ENCODE measurements at places on chromosomes 1 and 21.
A peak's percentile ranks its signal among the peaks of the same experiment; 100 is the strongest.

- peak; percentile 24 for DNase-seq
These were observed 22.8 kb downstream of the LHX4 start for GRCh38 chr1:180252638-180253536.

DNA sequence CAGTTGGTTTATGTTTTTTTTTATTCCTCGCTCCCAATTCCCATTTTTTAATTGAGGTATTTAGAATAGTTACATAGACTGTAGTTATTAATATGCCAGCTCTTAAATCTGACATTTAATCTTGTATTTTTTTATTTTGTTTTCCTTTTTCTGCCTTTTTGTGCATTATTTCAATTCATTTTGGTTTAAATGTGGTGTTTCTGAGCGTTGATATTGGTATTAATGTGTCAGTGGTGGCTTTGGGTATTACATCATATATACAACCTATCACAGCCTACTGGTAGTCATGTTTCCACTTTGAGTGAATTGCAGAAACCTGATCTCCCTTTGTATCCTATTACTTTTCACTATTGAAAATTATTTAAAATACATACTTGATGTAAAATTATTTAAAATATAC, 1027.3 kb downstream of the KCNT2 start:
- no peak for DNase-seq

DNA sequence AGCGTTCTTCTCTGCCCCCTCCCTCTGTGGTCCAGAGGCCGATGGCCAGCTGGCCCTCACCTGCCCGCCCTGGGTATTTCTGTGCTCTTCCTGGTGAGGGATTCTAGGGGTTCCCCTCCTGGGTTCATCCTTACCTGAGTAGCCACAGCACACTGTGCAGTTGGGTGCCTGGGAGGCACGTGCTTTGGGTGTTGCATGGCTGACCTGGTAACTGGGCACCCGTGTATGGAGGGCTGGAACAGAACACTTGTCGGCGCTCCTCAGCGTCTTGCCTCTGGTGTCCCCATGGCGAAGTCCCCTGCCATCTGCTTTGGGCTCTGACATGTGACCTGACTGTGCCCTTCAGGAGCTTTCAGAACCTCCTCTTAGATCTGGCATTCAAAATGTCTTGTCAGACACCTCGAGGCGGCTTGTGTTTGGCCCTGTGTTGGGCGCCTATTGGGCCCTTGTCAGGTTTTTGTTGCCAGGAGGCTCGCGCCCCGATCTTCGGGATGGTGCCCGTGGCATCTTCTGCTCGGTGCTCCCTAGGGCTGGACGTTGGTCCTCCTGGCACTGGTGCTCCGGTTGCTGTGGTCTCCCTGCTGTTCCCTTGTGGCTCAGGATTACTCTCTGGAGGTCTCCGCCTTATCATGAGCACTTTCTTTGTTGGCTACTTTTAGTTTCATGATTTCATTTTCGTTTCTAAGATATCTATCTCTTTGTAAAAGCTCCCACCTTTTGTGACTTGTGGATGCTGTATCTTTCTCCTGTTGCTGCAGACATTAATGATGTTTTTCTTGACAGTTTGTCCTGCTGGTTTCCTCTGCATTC, 28.5 kb downstream of the SKI start:
- DNase-seq: no peak

DNA sequence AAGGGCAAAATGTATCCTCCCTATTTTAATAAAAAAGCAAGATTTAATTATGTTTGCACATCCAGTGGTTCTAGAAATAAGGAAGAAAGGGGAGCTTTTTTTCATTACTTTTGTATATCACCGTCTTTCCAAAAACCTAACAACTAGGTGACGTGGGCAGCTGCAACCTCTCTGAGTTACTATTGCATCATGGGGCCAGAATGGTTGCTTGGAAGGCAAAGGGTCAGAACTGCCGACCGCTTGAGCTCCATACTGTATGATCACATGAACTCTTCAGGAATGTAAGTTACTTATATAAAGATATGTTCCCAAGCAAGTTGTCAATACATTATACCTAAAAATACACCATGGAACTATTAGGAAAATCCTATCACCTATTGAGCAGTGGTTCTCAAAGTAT, 85.6 kb upstream of the HIVEP3 start:
- no peak for DNase-seq

DNA sequence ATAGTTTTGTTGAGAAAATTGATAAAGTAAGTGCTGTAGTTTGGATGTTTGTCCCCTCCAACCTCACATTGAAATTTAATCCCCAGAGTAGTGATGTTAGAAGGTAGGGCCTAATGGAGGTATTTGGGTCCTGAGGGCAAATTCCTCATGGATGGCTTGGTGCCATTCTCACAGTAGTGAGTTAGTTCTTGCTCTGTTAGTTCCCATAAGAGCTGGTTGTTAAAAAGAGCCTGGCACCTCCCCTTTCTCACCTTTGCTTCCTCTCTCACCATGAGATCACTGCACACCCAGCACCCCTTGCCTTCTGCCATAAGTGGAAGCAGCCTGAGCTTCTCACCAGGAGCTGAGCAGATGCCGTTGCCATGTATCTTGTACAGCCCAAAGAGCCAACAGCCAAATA, 354.8 kb upstream of the NFIA start:
- no peak for DNase-seq

GRCh38 chr1:89022167-89022959, at the start of gene GBP3:
TSS of gene GBP3 (minus strand) at chr1:89022866. CDS start at chr1:89020721, 2,145 bp downstream.
- no peak for DNase-seq

- DNase-seq: no peak
These were observed 122.9 kb downstream of the UBR4 start for GRCh38 chr1:19087017-19087736.

GRCh38 chr1:154178013-154178412, 13.9 kb downstream of the TPM3 start:
- no peak for DNase-seq

DNA sequence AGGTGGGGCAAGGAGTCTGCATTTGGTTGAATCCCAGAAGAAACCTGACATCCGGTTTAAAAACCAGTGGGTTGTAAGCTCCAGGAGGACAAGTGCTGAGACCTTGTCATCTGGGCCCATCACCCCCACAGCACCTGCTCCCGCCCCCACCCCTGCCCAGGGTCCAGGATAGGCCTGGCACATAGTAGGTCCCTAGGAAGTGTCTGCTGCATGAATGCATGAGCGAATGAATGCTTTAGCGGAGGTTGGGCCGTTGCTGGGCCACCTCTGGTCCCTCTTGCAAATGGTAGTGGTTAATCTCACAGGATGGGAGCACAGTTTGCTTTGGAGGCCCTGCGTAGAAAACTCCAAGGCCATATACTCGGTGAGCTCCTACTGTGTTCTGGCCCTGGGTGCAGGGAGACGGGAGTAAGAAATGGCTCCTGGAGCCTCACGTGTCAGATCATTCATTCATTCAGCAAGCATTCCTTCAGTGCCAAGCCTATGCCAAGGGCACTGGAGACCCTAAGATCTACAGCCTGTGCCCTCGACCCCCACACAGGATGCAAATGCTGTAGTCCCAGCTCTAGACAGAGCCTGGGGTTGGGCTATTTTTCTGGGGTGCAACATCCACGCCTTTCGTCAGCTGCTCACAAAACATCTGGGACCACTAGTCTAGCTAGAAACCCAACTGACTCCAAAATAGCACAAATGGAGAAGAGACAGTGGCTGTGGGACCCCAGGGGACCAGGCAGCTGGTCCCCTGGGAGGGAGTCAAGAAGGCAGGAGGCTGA, 28.9 kb downstream of the EPHA2 start:
- no peak for DNase-seq

GRCh38 chr1:31441073-31441472, 28.1 kb downstream of the SERINC2 start:
- DNase-seq: no peak

DNA sequence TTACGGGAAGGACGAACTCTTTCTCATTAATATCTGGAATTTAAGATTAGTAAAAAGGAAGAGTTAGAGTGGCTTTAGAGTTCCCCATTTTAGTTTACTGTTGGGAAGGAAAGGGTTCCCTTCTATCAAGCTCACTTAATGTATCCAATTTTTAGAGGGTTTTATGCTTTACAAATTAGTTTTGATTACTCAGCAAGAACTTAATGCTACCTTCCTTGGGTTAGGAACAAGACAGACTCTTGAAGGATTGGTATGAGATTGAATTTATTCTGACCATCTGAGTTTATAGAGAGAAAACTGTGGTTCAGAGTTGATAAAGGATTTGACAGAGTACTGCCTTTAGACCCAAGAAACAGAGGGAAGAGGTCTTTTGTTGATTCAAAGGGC, 29.5 kb upstream of the RGS4 start:
- DNase-seq: no peak

GRCh38 chr1:178037510-178038253, 56.2 kb upstream of the RASAL2 start:
- no peak for DNase-seq

DNA sequence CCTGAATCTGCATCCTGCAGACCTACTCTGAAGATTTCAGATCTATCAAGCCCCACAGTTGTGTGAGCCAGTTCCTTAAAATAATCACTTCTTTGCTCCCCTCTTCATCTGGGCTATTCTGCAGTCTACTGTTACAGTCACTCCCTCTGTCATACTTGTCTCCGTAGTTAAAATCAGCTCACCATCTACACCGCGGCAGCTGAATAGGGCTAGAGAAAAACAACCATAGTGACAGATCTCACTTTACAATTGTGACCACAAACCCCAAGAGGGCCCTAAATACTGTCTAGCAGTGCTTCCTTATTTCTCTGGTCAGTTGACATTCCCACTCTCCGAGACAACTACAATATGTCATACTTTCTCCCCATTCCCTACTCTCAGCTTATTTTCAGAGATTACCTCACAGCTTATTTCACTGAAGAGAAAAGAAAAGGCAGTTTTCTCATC, 12.9 kb downstream of the DESI2 start:
- no peak for DNase-seq

GRCh38 chr1:116806245-116806644, 52.0 kb downstream of the CD2 start:
- no peak for DNase-seq

DNA sequence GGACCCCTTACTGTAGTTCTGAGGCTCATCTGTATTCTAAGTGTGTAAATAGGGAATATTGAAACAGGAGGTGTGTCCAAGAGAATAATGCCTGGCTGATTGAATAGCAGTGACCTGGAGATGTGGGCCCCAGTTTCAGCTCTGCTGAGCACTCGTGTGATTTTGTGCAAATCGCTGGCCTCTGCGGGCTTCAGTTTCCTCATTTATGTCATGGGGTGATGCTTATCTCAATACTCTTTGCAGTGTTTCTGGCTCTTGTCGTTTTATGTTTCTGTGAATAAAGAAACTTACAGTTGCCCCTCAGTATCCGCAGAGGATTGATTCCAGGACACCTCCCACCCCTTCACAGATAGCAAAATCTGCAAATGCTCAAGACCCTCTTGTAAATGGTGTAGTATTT, 5.0 kb downstream of the COG2 start:
- DNase-seq: no peak

DNA sequence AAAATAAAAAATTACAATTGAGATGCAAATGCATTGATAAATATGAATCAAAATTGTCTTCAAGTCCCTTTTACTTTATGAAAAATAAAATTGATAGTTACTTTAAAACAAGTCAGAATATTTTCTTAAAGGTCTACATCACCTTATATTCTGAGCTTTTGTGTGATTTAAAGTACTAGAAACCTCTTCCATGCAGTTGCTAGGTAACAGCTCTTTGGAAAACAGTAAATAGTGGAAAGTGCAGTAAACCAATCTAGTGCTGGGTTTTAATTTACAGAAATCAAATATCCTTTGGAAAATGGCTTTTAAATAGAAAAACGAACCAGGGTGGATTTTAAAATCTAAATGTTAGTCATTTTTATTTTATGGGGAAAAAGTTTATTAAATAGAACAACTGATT, 227.9 kb downstream of the KCNT2 start:
- peak; percentile 5 for DNase-seq

GRCh38 chr1:31957701-31958674, 19.8 kb upstream of the PTP4A2 start:
- DNase-seq: no peak

DNA sequence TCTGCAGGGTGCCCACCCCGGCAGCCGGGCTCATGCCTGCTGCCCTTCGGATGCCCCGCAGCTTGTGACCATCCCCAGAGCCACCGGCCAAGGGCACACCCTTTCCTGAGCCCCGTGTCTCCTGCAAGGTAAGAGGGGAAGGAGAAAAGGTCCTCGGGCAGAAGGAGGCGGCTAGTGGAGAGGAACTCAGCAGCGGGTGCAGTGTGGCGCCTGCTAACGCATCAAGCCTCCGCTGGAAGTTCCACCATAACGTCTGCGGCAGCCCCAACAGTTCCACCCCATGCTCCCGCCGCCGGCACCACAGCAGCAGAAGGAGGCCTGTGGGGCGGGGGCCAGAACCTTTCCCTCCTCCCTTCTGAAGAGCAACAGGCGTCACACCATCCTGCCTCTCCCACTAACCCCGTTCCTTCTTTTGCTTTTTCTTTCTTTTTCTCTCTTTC, 990 bp downstream of the VWA5B1 start:
- DNase-seq: no peak

DNA sequence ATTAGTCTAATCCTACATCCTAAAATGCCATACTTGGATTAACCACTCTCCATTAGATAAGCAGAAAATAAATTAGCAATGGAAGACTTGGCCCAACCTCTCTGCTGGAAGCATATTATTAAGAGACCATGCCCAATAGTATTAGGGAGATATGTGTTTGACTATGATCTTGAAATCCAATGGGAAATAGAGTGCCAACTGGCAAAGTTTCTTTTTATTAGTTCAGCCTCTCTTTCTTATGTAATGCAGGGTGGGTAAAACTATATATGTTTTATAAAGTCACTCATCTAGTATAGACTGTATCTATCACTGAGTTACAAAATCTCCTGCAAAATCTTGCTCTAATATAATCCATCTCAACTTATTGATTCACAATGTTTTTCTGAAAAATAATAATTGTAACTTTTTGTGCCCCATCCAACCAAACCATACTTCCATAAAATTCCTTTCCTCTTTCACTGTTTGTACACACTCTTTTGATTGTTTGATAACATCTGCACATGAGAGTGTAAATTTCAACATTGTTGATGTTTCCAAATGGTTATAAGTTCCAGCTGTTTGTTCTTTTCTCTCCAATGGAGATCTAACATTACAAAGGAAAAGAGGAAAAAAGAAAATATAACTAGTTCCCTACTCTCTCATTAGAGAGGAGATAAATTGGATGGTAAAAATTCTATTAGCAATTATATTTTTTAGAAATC, 408.1 kb upstream of the ADGRL2 start:
- DNase-seq: no peak

DNA sequence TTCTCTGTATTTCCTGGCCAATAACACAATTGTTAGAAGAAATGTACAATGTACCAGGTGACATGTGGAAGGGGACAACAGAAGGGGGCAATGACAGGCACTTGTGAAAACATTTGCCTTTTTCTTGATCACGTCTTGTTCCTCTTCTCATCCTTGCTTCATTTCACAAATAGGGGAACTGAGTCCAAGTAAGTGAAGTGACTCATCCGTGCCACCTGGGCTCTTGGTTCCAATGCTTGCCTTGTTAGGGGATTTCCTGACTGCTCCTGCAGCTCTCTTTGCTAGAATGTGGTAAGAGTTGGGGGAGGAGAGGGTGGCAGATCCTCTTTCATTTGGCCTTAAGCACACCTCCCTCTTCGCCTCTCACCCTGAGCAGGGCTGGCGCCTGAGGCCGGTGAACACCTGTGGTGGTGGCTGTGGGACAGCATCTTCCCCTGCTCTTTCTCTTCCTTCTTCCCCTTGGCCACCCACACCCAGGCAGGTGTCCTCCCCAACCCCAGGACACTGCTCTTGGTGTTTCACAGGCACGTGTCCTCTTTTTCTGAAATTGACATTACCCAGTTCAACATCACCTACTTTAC, 2.2 kb upstream of the RHEX start:
- no peak for DNase-seq
